Activated T-cell treated with anti-CD3 and anti-CD28 coated beads, Interleukin-2, amount 50 U/mL, for 4 hours (primary cell): ENCODE measurements at places on chromosomes 6 and 20.

GRCh38 chr6:53918854-53919510 is 124.2 kb downstream of the LRRC1 start:
- DNase-seq: no peak

DNA sequence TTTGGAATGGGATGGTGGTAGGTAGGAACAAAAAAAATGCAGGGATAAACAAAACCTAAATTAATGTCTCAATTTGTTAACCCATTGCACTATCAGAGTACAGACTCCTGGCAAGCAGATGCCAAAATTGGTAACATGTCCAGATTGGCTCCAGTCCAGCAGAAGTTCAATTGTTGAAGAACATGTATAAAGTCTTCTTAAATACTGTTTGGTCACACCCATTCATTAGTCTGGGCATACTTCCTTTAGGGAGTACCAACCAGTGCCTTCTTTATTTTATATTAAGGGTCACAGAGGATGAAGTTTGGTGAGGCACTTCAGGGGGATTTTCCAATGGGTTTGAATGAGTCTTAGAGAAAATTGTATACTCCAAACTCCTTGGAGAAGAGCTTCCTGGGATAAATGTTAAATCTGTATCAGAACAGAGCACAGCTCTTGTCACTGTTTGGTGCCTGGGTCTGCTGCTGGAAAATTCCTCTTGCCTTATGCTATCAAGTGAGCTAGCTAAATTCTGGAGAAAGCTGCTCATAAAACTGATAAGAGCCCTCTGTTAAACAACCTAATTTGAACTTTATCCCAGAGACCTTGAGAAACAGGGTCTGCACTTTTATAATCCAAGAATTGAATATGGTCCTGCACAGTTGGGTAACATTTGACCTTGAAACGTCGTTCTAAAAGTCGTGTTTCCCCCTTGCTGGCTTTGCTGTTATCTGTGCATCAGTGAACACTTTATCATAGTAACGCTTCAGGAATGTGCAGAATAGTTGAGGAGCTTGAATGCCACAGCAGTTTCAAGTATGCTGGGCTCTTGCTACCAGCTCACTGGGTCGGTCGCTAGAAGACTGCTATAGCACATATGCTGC is 334.1 kb upstream of the CITED2 start:
- no peak for DNase-seq

- DNase-seq: no peak
Observed at GRCh38 chr20:3751305-3751674, 16.3 kb downstream of the ADISSP start.

GRCh38 chr6:37524025-37524969 is 24.6 kb upstream of the CCDC167 start:
- no peak for DNase-seq

DNA sequence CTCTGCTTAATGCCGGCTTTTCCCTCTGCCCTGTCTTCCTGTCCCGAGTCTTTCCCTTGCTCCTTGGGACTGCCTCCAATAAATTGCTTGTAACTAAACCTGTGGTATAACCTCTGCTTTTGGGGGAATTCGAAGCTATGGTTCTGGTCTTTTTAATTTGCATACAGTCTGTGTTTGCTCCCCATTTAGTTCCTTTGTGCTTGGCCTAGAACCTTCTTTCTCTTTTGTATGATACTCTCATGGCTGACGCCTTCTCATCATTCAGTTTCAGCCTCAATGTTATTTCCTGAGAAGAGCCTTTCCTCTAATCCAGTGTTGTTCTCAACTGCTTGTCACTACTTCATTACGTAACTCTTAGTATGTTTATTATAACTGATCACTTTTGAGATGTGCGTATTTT is 248.0 kb downstream of the PHF3 start:
- DNase-seq: no peak

DNA sequence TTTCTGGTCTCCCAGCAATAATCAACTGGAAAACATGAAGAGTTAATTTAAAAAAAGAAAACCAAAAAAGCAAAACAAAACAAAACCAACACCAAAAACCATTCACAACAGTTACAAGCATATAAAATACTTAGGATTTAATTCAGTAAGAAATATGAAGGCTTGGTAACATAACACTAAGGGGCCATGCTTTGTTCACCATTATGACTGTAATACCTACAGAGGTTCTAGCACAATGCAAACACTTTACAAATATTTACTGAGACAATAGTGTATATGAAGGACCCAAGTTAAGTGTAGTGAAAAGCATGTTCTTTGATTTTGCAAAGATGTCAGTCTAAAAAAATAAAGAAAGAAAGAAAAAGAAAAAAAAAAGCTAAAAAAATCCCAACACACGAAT is 109.8 kb upstream of the EMILIN3 start:
- no peak for DNase-seq

- no peak for DNase-seq
Observed at GRCh38 chr6:85496009-85496579, 46.2 kb downstream of the NT5E start.

GRCh38 chr20:38982291-38982690 is 20.1 kb downstream of the DHX35 start:
- DNase-seq: no peak

DNA sequence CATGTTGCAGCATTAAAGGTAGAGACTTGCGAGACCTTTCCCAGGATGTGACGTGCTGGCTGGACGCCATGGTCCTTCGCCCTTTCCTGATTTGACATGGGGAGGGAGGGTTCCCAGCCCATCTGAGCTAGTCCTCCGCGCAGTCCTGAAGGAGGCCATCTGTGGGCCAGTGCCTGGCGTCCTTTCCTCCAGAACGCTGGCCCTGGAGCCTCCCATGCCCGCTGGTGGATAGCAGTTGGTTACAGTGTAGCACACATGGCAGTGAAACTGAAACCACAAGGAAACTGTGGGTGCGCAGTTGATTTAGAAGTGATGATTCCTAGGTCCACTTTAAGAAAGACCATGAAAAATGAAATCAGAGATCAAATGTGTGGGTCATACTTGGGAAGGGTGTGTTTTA is 193.7 kb downstream of the CDH4 start:
- no peak for DNase-seq

GRCh38 chr20:10777710-10778109 is 103.9 kb upstream of the JAG1 start:
- no peak for DNase-seq
